ENCODE measurements at places on chromosomes 3 and 15. TPM values are rescaled to one million over a fixed set of nuclear protein-coding genes. Genes with fewer than 3 reads are reported as not detected.

The UTS2B gene
- total RNA-seq: not detected

The SRPRB gene
- total RNA-seq: 35.6 TPM

The STRA6 gene
- total RNA-seq: not detected

The RHOV gene
- 8.9 TPM for total RNA-seq

The CMTM8 gene
- total RNA-seq: 11.4 TPM

The GOLGA8T gene
- 0.15 TPM for total RNA-seq

The GOLGA6L4 gene
- 1.6 TPM for total RNA-seq

The GOLGA8H gene
- not detected for total RNA-seq

The TRIM42 gene
- not detected for total RNA-seq

The ANKRD63 gene
- total RNA-seq: not detected

The GCNT3 gene
- 526 TPM for total RNA-seq

The SERPINI2 gene
- not detected for total RNA-seq

The KCNMB3 gene
- 1.5 TPM for total RNA-seq

The EPHA6 gene
- total RNA-seq: 0.18 TPM

The GNAI2 gene
- 81.3 TPM for total RNA-seq

The GPR171 gene
- total RNA-seq: 1.9 TPM

The CYP1A2 gene
- not detected for total RNA-seq

The KLHL40 gene
- total RNA-seq: not detected

The SH2D7 gene
- total RNA-seq: 0.89 TPM

The MAP1A gene
- total RNA-seq: 1.9 TPM

The CLDN18 gene
- total RNA-seq: not detected

The TKT gene
- total RNA-seq: 170 TPM

The ZBTB11 gene
- 11.5 TPM for total RNA-seq

The UNC45A gene
- total RNA-seq: 53.0 TPM

The XIRP1 gene
- total RNA-seq: not detected

The C3orf22 gene
- total RNA-seq: not detected

The PRICKLE2 gene
- total RNA-seq: 2.6 TPM

The PLA2G4E gene
- total RNA-seq: not detected

The RUVBL1 gene
- total RNA-seq: 11.9 TPM

The SEC61A1 gene
- 158 TPM for total RNA-seq

The C3orf52 gene
- total RNA-seq: 35.8 TPM

The ALAS1 gene
- total RNA-seq: 128 TPM

The TUBGCP4 gene
- total RNA-seq: 18.6 TPM

The ITGA11 gene
- total RNA-seq: 2.4 TPM

The HTR3C gene
- total RNA-seq: not detected

The TLR9 gene
- 0.42 TPM for total RNA-seq

Measured in left colon (tissue), 2 donors.